ENCODE measurements at places on chromosomes 7 and 10.

DNA sequence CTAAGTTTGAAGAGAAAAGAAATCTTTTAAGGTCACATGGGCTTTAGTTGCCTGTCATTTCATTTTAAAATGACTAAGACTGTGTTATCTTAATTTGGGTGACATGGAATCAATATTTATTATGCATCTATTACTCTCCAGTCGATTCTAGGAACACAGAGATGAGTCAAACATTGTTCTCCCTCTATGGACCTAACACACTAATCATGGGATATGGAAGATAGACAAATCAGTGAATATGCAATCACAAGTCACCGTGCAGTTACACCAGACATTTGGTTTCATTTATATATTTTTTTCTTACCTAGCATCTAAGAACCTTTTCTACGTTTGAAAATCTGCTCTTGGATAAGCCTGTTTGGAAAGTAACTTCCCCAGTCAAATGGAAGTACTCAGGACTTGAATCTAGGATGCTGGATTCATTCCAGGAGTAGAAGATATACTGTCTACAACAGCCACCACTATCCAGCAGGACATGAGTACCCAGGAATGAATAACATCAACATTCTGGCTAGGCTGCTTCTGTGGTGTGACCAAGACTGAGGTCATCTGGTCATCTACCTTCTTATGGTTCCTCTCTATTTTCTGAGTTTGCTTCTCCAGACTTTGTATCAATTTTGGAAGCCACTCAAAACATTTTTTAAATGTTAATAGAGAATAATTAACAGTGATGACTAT, 902.9 kb upstream of the LRRN3 start:
- no peak for DNase-seq

- DNase-seq = no peak
Measured at GRCh38 chr7:121026577-121027111, 38.1 kb downstream of the CPED1 start.

DNA sequence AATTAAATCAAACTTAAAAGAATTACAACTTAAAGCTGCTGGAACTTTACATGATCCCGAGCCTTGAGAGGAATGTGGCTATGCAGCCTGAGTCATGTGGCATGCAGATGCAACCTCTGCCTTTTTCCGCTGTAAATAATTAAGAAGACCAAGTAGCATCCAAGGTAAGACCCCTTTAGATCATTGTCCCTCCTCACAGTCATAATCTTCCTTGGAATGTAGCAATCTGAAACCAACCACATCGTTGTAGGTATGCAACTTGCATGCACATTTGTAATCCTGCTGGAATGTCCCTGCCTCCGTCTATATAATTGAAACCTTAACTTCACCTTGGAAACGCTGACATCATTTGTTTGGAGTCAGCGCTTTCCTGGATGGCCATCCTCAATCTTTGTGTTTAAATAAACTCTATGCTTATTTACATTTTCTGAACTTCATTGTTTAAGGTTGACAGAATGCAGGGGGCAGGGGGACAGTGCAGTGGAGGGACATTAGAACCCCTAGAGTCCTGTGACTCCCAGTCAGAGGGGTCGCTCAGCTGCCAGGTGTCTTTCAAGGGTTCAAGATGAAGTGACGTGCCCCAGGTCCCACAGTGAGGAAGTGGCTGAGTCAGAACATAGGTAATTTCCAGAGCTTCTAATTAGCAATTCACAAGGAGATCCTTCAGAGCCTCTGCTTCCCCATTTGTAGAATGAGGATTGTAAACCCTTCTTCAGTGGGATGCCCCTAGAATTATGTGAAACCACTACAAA, 110.7 kb downstream of the RALA start:
- no peak for DNase-seq

- DNase-seq = no peak
Measured at GRCh38 chr10:116254422-116255155, 18.4 kb downstream of the GFRA1 start.

DNA sequence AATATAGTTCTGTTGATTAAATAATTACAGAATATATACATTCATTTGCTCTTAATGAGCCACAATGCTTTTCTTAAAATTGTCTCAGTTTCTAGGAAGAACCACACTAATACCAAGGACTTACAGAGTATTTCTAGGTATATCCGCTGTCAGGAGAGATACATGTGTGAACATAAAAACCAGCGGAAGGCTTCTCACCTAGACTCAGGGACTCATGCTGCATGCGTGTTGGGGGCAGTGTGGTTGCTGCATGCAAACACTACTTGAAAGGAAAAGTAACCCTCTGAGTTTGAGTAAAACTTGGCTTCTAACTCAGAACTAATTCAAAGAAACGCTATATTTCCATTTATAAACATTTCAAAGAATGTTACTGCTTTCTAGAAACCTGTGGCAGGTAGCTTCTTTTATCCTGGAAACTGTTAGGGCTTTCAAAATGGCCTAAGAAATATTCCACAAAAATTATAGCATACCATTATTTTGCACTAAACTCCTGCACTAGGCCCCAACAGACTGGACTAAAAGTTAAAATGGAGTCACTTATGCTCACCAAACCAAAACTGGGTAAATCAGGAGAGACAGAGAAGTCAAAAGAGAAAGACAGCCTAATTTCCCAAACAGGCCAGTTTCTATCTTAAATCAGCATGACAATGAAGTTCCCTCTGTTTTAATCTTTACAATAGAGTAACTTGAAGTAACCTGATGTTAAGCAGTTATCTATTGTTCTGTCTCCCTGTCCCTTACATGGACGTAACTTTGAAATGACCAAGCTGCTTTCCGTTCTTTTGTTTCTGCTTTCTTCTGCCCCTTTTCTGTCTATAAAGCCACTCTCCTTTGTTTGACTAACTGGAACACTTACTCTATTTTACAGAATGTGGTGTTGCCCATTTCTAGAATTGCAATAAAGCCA, 95.2 kb upstream of the FAM133B start:
- DNase-seq = no peak

DNA sequence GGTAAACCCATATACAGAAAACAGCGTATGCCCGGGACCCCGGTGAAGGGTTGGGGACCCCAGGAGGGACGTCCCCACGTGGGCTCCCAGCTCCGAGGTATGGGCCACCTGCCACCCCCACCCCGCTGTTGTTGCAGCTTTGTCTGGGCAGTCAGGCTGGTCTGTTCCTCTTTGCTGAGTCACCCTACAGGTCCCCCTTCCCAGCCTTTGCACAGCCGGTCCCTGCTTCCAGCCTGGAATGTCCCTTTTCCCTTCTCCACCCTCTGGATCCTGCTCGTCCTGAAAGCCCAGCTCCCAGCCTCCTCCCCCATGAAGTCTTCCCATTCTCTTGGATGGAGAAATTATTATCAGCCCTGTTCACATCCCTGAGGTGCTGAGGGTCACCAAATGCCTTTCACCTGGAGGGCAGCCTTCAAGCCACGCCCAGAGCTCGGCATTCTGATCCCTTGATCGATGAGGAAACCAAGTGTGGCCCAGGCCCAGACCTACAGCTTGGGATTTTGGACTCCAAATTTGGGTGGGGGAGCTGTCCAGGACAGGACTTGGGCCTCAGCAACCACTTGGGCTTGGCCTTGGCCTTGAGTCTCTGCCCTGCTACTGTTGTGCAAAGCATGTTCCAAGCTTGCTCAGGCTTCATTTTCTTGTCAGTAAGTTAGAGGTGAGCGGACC, 2.6 kb downstream of the CLDN4 start:
- no peak for DNase-seq

- no peak for DNase-seq
Measured at GRCh38 chr10:61455656-61456055, 2.5 kb upstream of the TMEM26 start.

- no peak for DNase-seq
Measured at GRCh38 chr7:112059675-112060074, 146.5 kb downstream of the DOCK4 start.
